Activated CD4-positive, alpha-beta T cell treated with anti-CD3 and anti-CD28 coated beads, Interleukin-2, amount 10 ng/mL, durations not matched to agents 7 days and 5 days (primary cell): ENCODE measurements at places on chromosomes 1 and 21.

GRCh38 chr1:237864338-237865244 lies 26.1 kb downstream of the ZP4 start:
- no peak for DNase-seq

DNA sequence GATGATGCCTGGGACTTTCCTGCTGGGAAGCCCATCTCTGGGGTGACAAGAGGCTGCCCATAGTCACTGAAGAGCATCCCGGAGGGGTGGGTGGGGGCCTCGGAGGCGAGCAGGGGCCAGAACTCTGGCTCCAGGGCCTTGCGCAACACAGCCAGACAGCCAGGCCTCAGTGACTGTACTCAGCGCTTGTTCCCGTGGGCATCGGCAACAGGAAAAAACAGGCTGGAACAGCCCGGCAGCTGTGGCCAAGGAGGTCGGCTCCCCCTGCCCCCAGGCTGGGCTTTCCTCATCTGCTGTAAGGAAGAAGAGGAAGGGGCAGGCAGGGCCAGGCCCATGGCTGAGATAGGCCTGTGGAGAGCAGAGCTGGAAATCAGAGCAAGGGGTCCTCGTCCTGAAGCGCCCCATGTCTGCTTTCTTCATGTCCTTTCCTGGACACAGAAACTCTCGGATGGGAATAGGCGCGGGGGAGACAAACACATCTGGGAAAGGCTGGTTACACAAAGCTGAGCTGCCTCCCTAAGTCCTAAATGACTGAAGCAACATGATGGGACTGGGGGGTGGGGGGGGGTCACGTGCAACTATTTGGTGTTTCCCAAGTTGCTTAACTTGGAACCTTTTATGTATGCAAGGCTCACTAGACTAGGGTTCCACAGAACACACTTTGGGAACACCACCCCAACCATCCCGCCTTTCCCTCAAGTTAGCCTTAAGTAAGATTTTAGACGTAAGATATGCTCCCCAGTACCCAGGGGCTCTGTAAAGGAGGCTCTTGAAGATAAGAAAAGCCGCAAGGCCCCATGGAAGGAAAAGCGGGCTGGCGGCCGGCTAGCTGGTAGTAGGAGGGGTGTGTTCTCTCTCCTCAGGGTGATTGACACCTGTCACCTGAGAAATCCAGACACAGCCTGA lies 30.7 kb downstream of the HSPG2 start:
- DNase-seq = no peak

DNA sequence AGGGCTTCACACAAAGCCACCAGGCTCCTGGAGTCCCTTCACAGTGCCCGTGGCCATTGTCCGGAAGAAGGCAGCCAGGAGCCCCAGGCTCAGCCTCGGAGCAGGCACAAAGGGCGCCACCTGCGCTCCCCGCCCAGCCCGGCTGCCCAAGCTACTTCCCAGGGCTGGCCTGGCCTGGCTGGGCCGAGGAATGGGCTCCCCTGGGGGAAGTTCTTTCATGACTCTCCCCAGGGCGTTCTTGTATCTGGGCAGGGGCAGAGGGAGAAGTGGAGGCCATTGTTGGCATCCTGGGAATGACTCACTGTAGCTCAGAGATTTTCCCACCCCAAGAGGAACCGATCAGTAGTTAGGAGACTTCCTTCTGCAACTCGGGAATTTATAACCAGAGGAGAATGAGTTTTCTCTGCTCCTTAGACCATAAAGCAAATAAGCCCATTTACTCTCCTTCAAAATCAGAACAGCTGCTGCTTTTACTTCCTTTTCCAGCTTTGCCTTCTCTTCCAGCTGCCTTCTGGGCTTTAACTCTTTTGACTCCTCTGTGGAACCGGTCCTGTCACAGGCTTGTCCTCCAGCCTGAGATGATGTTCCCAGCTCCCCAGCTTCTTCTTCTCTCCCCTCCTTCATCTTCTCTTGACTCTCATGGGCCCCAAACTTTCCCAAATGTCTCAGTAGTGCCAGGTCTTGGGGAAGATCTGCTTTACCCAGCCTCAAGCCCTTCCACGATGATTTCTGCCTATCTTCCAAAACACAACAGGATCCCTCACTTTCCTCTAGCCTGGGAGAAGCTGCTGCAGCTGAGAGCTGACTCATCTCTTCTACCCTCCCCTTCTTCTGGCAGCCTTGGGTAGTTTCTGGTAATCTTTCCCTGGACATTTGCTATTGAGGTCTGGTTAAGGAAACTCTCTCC lies 118.7 kb upstream of the CD34 start:
- DNase-seq = no peak

DNA sequence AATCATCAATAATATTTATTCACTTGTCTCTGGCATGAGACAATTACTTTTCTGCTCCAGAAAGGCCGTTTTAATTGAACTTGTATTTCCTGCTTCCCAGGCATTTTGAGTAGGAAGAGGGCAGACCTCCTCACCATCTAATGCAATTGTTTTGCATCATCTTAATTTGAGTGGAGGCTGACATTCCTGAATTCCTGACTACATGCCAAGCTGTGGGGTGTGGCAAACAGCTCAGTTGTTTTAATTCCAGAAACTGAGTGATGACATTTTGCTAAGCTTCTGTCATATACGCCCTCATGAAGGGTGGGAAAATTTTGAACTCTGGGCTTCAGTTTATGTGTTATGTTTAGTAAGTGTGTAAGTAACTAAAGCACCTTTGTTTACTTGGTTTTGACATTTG lies 125.4 kb upstream of the USP25 start:
- DNase-seq = no peak

GRCh38 chr1:37901893-37902225 lies 42.5 kb upstream of the MTF1 start:
- DNase-seq = no peak

GRCh38 chr1:87592156-87592555 lies 263.5 kb downstream of the LMO4 start:
- DNase-seq = no peak

DNA sequence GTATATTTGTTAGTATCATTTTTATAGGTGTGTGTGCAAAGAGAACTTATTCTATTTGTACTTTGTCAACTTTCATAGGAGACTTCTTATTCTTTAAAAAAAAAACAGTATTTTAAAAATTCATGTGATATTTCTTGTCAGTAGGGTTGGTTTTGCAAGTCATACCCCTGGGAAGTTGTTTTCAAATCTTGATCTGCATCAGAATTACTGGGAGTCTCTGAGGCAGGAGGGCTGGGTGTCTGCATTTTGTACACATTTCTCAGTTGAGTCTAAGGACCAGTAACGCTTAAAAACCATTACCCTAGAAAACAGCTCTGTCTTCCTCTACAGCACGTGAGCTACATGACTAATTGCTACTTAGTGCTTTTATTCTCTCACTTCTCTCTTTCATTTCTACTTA lies 76.0 kb upstream of the CTTNBP2NL start:
- DNase-seq = no peak

GRCh38 chr1:154342132-154342531 lies 16.8 kb downstream of the ATP8B2 start:
- no peak for DNase-seq

GRCh38 chr1:62071695-62072094 lies 123.0 kb upstream of the L1TD1 start:
- DNase-seq = no peak

- DNase-seq = no peak
Observed at GRCh38 chr1:47703156-47703825, 265.4 kb downstream of the FOXD2 start.

GRCh38 chr1:225945564-225945963 lies 4.5 kb upstream of the LEFTY2 start:
- no peak for DNase-seq

GRCh38 chr1:234781241-234782065 lies 171.5 kb upstream of the IRF2BP2 start:
- no peak for DNase-seq

DNA sequence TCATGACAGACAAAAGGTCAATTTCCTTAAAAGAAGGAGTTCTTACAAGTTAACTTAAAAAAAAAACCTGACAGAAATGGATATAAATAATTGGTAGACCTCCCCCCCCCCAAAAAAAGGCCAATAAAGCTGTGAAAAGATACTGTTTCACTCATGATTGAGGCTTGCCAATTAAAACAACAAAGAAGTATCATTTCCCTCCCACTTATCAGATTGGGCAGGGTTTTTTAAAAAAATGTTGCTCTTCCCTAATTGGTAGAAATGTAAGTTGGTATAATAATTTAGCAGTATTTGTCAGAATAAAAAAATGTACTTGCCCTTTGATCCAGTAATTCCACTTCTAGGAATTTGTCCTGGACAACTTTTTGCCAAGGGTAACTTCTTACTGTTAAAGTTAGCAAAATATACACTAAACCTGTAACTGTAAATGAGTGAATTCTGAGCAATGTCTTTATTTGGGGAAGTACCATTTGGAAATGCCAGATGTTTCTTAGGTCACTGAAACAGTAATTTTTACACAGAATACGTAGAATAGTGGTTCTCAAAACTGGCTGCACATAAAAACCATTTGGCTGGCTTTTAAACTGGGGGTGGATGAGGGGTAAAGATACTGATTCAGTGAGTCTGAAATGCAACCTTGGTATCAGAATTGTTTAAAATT lies 17.5 kb downstream of the RNF2 start:
- no peak for DNase-seq

- no peak for DNase-seq
Observed at GRCh38 chr1:61455400-61455799, 269.5 kb downstream of the TM2D1 start.

DNA sequence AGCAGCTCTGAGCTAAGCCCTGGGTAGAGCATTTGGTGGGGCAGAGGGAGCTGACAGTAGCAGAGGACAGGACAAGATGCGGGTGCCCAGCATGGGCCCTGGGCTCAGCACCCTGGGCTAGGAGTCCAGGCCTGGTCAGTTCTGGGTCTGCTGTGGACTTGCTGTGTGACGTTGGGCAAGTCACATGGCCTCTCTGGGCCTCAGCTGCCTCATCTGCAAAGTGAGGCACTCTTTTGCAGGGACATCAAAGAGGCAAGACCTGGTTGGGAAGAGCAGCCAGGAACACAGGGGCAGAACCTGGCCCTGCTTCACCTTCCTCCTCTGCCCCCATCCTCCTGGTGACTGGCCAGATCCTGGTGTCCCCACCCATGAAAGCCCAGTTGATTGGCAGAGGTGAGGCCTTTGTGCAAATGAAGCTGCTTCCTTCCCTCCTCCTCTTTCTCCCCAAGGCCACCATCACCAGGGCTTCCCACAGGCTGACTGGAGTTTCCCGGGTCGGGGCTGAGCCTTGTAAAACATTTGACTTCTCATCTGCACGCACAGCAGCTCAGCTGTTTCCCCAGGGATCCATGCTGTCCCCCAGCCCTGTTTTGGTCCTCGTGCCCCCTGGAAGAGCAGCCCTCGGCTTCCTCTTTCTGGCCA lies 350.5 kb downstream of the MATN1 start:
- no peak for DNase-seq

DNA sequence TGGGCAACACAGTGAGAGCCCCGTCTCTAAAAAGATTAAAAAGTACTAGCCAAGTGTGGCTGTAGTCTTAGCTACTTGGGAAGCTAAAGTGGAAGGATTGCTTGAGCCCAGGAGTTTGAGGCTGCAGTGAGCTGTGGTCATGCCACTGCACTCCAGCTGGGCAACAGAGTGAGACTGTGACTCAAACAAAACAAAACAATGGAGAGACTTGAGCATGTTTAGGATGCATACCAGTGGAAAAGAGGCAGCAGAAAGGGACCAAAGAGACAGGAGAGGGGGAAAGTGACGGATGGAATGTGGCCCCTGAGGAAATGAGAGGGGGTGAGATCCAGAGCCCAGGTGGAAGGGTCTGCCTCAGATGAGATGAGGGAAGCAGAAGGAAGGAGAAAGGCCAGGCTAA lies 358.9 kb downstream of the RPS6KC1 start:
- DNase-seq = no peak

- no peak for DNase-seq
Observed at GRCh38 chr1:241475671-241476070, 43.9 kb downstream of the FH start.
